ENCODE measurements at places on chromosomes 1 and 21.

DNA sequence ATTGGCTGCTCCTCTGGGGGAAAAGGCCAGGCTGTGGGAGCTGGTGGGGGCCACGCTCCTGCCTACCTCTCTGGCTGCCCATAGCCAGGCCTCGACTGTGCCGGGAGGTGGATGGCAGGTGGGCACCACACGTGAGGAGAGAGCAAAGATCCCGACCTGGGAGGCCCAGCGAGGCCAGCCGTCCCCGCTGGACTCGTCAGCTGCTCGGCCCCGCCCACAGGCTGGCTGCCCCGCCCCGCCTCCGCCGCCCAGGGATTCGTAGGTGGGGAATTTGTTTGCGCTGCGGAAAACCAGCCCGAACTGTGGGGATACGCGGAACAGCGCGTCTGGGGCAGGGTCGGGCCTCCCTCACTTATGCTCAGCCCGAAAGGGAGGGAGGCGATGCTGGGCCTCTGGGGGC, 31.7 kb downstream of the TP73 start:
- DNase-seq, result no peak

GRCh38 chr1:213277036-213277435, 226.0 kb downstream of the RPS6KC1 start:
- DNase-seq, result no peak

DNA sequence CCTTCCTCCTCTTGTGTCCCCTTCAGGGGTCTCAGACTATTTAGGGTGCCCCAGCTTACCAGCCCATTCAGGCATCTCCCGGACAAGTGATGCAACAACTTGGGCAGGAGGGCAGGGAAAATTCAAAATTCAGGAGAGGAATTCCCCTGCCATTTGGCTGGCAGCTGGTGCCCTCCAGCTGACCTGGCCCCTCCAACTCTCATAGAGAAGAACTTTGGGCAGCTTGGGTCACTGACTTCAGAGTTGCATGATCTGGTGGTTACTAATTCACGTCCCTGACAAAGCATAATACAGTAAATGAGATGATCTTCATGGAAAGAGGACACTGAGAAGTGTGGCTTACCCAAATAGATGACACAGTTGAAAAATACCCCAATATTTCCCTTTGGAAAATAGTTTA, at the start of gene FCAMR:
Gene FCAMR (minus strand): TSS at position 15 of the 400 bp plus-strand sequence. CDS start 335 bp downstream, outside the sequence.
- DNase-seq, result no peak

DNA sequence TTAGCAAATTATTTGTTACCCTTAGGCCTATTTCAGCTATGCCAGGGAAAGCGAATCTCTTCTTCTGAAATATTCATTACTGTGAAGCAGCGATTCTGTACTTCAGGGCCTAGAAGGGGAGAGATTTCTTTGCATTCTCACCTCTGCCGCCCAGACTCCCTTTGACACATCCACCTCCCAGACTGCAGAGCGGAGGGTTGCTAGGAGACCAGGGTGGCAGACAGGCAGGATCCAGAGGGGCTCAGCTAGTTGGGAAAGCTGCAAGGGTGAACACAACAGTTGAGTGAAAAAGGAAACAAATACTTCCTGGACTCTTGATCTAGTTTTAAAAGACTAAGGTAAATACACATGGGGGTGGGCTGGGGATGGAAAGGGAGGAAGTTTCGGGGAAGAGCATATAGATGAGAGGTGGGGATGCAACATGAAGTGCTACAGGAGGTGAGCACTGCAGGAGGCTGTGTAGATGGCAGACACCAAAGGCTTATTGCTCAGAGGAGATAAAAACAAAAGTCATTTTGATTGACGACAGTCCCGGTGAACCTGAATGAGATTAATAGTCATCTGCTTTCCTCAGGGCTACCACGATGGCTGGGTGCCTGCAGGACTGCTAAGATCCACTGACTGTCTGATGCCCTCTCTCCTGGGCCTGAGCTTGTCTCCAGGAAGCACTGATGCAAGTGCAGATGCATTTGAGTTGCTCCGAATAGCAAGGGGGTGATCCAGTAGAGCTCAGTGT, 26.4 kb upstream of the RAB3GAP2 start:
- DNase-seq, result no peak

DNA sequence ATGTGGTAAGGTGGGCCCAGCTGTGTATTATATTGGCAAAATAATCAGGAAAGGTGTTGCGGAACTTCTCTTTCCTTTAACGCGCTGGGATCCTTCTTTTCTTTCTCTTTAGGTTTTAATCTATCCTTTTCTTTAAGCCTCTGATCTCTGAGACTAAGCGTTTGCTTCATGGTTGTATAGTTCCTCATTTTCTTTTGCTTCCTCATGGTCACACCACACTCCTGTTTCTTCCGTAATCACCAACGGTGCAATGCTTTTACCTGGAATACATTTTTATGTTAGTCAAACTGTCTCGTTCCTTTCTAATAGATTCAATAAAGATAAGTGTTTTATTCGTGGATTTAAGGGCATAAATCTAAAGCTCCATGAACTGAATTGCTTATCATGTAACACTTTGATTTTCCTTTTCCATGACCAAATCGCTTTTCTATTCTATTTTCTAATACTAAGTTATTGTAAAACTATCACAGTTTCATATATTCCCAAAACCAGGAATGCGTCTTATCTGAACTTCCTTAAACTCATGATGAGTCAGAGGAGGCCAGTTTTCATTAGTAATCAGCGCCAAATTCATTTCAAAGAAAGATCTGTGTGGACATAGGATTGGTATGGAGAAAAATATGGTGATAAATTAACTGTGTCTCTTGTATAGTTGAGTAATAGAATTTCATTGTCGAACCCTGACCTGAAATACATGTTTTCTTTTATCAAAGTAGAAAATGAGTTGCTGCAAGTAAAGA, 12.2 kb downstream of the SDCCAG8 start:
- DNase-seq, result no peak

DNA sequence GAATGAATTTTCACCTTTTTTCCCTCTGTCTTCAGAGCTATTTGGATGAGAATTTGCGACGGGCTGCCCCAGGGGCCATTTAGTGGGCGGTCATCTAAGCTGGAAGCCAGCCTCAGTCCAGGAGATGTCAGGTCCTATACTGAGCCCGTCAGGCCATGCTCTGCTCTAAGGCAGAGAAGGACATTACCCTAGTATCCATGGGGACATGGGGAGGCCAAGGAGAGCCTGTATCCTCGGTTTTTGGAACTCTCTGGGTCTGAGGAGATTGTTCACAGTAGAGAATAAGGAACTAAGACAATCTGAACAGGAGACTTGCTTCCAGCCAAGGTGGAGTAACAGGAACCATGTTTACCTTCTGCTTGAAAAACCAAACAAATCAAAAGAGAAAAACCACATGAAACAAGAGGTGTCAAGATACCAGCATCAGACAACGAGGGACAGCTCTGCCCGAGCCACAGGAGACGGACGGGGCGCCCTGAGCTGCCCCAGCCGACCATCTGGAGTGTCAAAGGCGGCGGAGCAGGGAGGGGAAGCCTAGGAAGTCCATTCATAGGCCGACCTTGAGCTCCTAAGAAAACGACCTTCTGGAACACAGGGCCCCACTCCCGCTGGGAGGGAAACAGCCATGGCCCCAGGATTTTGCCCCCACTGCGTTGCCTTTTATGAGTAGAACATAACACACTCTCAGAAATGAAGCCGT, 20.0 kb upstream of the ADARB1 start:
- no peak for DNase-seq

- no peak for DNase-seq
Measured at GRCh38 chr1:69688193-69688592, 120.5 kb downstream of the LRRC7 start.

GRCh38 chr1:53016705-53017104, 45.3 kb upstream of the PODN start:
- no peak for DNase-seq

GRCh38 chr1:153443486-153443885, 17.0 kb downstream of the S100A7 start:
- no peak for DNase-seq

DNA sequence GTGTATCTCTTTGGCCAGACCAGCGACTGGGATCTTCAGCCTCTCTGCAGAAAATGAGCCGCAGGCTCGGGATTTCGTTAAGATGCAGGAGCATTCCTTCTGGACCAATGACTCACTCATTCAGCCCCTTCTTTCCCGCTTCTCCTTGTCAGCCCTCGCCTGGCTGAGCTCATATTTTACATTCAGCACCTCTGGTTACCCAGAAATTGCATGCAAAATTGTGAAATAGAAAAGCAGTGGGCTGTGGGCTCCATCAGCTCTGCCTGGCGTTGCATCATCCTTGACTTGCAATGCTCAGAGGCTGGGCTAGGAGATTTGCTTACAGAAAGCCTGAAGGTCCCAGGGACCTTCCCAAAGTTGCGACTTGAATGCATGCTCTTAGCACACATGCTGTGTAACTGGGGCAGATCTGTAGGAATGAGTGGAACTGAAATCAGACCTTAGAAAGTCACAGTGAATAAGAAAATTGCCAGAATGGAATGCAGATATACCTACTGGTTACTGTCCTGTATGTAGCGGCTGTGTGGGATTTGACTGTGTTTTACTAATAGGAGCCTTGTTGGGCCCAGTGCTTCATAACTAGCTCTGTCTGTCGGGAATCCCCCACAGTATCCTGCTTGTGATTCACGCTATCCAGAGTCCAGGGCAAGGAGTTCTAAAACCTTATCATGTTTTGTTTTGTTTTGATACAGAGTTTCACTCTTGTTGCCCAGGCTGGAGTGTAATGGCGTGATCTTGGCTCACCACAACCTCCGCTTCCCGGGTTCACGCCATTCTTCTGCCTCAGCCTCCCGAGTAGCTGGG, 444.8 kb downstream of the KIF26B start:
- DNase-seq, result no peak

DNA sequence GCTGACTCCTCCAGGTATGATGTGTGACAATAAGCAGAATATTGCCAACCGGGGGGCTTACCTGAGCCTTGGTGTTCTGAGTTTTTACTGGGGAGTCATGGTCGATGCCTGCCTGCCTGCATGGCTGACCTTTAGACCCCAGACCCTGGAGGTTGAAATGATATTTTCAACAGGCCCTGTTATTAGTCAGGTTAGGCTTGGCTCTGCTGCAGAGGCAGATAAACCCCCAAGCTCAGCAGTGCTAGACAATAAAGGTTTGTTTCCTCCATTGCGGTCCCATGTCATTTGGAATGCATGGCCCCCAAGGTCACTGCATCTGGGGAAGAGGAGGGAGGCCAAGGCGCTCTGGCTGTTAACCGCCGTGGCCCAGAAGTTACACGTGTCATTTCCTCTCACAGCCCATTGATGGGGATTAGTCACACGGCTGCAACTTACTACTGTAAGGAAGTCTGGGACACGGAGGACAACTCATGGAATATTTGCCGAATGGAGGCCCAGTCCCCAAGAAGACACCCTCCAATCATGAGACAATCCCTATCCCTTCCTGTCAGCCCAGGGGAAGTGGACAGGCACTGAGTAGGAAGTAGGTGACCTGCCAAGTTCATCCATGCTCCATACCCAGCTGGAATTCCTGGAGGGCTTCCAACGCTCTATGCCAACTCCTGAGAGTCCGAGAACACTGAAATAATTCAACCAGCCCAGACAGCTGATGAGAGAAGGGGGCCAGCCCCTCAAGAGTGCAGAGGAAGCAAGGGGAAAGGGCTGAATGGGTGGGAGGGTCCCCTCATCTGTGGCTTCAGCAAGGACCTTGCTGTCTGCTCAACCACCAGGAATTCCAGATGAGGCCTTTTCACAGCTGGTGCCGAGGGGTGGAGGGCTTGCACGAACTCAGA, 97.3 kb downstream of the TAS1R2 start:
- DNase-seq, result no peak

GRCh38 chr1:50970931-50971582, 1.0 kb downstream of the CDKN2C start:
- DNase-seq, result no peak

- DNase-seq, result no peak
Measured at GRCh38 chr1:166573199-166573598, 266.1 kb upstream of the POGK start.

DNA sequence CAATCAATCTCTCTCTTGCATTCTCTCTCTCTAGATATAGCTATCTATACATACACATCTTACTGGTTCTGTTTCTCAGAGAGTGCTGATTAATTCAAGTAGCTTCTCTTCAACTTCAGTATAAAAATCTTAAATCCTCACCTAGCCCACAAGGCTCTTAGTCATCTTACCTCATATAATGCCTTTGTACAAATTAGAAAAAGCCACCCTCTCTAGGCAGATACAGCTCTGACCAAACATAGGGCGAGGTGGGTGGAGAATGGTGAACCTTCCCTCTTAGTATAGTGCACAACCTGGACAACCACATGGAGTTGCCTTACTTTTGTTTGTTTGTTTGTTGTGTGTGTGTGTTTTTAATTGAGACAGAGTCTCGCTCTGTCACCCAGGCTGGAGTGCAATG, 5.1 kb upstream of the INAVA start:
- no peak for DNase-seq

DNA sequence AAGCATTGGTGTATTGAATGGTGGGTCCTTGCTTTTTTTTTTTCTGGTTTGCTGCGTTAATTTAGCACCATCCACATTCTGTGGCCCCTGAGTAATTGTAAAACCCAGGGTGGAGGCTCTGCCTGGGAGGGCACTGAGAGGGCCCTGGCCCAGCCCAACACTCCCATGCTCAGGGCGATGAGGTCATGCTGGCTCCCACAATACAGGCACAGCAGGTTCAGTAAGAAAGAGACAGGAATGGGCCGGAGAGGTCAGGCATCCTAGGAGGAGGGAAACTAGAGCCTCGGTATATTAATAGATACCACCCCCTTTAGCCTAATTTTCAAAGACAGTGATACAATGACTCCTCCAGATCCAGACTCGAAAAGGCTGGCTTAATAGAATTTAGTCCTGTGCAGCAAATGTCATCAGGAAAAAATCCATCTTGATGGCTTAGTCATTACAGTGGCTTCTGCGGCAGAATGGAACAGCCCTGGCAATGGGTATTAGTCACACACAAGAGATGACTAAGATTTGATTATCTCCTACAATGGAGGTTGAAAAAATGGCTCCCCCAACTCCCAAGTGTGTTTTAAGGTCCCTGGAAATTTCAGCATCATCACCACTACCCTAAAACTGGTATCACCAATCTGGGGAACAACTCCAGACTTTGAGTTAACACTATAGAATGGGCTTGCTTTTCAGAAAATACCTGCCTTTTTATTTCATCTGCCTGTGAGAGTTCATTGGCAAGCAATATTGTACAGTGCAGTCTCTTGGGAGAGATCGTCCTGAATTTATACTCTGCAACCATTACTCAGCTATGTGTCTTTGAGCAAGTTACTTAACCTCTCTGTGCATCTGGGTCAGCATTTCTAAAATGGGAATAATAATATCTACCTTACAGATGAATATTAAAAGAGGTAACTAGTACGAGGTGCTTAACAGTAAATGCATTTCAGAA, 43.9 kb upstream of the LYST start:
- DNase-seq, result no peak

DNA sequence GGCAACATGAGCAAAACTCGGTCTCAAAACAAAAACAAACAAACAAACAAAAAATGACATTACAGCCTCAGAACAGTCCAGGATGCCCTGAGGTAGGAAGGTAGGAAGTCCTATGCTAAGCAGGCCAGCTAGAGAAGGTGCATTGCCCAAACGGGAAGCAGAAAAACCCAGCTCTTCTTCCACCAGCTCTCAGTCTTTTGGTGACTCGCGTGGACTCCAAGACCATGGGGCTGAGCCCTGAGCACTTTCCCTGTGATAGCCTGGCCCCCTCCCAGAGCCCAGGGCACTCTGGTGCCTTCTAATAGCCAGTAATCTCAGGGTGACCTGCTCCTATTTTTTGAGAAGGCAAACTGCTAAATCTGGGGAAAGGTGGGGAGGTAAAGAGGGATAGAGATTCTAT, 16.1 kb downstream of the PHLDA3 start:
- DNase-seq, result no peak

- no peak for DNase-seq
Measured at GRCh38 chr1:204041803-204042505, 31.0 kb upstream of the SOX13 start.

All from stimulated activated CD8-positive, alpha-beta memory T cell treated with anti-CD3 and anti-CD28 coated beads, Interleukin-2, amount 100 ng/mL, for 1 hour (primary cell).